Skeletal muscle tissue (tissue), 5 donors: ENCODE measurements at places on chromosomes 5 and 9. TPM values are rescaled to one million over a fixed set of nuclear protein-coding genes. Genes with fewer than 3 reads are reported as not detected.

The CD74 gene
- total RNA-seq = 63.2 TPM

The ANKRD31 gene
- total RNA-seq = under 0.01 TPM

The N4BP3 gene
- total RNA-seq = 12.0 TPM

The UNC5A gene
- not detected for total RNA-seq

The C9 gene
- total RNA-seq = 1.0 TPM

The FOXD4L6 gene
- total RNA-seq = not detected

The KCNN2 gene
- 16.2 TPM for total RNA-seq

The PCDHGC5 gene
- total RNA-seq = 2.1 TPM

The GMCL2 gene
- total RNA-seq = not detected

The OMD gene
- 4.7 TPM for total RNA-seq

The SEMA6A gene
- 43.8 TPM for total RNA-seq

The EGFL7 gene
- 51.7 TPM for total RNA-seq

The PHYHD1 gene
- total RNA-seq = 17.7 TPM

The SPATA31E1 gene
- total RNA-seq = not detected

The PCDHGA8 gene
- 3.7 TPM for total RNA-seq

The FOXD4L4 gene
- under 0.01 TPM for total RNA-seq

The ADAMTS13 gene
- total RNA-seq = 1.6 TPM

The SEMA4D gene
- 14.6 TPM for total RNA-seq

The CXXC5 gene
- total RNA-seq = 66.8 TPM

The PGM5 gene
- 69.4 TPM for total RNA-seq

The GRAMD2B gene
- total RNA-seq = 8.9 TPM

The GABRA1 gene
- total RNA-seq = not detected

The EQTN gene
- not detected for total RNA-seq

The MED10 gene
- total RNA-seq = 6.3 TPM

The EXOSC2 gene
- total RNA-seq = 27.1 TPM

The PRR16 gene
- 4.7 TPM for total RNA-seq

The ARID3C gene
- total RNA-seq = not detected

The HSDL2 gene
- total RNA-seq = 40.7 TPM

The NR5A1 gene
- total RNA-seq = not detected

The DND1 gene
- not detected for total RNA-seq

The FBXO10 gene
- total RNA-seq = 18.3 TPM

The SH3TC2 gene
- total RNA-seq = 5.7 TPM

The TMEM8B gene
- total RNA-seq = 2.6 TPM

The CCL27 gene
- not detected for total RNA-seq

The PPP3R2 gene
- not detected for total RNA-seq

The FOXI1 gene
- total RNA-seq = not detected

The PCDHGA10 gene
- total RNA-seq = 4.2 TPM

The CCDC192 gene
- not detected for total RNA-seq

The HRH2 gene
- total RNA-seq = 1.0 TPM

The SNAPC4 gene
- total RNA-seq = 4.7 TPM

The ANKDD1B gene
- 3.7 TPM for total RNA-seq

The CDH9 gene
- total RNA-seq = not detected

The CDC42SE2 gene
- 27.7 TPM for total RNA-seq
